ENCODE measurements at places on chromosomes 16 and 17.

GRCh38 chr16:27929818-27930217 lies 133.7 kb downstream of the GSG1L start:
- no peak for DNase-seq

GRCh38 chr16:4002121-4002520 lies 114.1 kb downstream of the ADCY9 start:
- DNase-seq, result no peak

GRCh38 chr17:49698005-49698404 lies 9.8 kb downstream of the SLC35B1 start:
- DNase-seq, result no peak

- DNase-seq, result no peak
Measured at GRCh38 chr16:10312008-10312407, 73.9 kb upstream of the ATF7IP2 start.

GRCh38 chr16:73886426-73886825 lies 410.2 kb upstream of the PSMD7 start:
- no peak for DNase-seq

DNA sequence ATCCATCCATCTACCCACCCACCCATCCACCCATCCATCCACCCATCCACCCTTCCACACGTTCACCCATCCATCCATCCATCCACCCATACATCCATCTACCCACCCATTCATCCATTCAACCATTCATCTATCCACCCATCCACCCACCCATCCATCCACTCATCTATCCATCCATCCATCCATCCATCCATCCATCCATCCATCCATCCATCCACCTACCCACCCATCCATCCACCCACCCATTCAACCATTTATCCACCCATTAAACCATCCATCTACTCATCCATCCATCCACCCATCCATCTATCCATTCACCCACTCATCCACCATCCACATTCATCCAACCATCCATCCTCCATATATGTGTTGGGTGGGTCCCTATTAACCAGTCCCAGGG lies 26.2 kb upstream of the RPTOR start:
- DNase-seq, result no peak
